ENCODE measurements at places on chromosomes 3 and 15.

- no peak for DNase-seq
These were observed at the start of gene KBTBD12 for GRCh38 chr3:127915115-127915936. TSS of gene KBTBD12 (plus strand) at chr3:127915232. CDS start at chr3:127923062, 7,830 bp downstream.

- DNase-seq = no peak
These were observed 20.2 kb downstream of the CHST2 start for GRCh38 chr3:143139762-143140161.

- DNase-seq = no peak
These were observed 996 bp downstream of the RABL3 start for GRCh38 chr3:120741320-120741719.

- no peak for DNase-seq
These were observed 6.2 kb upstream of the CEP70 start for GRCh38 chr3:138600100-138600745.

DNA sequence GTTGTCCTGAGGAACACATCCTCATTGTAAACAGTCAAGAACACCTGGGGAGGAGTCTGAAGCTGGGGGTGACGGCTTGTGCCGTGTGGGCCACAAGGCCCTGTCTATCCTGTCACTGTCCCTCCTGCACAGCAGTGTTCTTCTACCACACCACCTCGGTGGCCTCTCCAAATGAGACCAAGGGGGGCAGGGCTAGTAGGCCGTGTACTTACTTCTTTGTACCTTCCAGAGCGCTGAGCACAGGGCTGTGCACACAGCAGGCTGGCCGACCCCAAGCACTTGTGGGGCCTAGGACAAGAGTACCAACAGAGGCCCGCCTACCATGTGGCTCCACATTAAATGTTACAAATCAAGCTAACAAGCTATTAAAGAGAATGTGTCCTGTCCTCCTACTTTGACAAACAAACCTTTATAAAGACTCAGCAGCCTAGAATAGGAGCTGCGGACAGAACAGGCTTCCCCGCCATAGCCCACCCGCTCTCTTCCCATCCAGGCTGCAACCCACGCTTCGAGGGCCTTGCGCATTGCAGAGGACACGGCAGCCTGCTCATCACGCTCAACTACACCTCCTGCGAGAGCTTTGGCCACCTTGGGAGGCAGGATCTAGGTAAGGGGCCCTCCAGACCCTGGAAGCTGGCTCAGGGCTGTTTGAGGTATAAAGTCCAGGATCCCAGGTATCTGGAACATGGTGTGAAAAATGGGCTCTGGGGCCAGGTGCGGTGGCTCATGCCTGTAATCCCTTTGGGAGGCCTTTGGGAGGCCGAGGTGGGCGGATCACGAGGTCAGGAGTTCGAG lies 30.5 kb downstream of the MELTF start:
- DNase-seq = no peak

DNA sequence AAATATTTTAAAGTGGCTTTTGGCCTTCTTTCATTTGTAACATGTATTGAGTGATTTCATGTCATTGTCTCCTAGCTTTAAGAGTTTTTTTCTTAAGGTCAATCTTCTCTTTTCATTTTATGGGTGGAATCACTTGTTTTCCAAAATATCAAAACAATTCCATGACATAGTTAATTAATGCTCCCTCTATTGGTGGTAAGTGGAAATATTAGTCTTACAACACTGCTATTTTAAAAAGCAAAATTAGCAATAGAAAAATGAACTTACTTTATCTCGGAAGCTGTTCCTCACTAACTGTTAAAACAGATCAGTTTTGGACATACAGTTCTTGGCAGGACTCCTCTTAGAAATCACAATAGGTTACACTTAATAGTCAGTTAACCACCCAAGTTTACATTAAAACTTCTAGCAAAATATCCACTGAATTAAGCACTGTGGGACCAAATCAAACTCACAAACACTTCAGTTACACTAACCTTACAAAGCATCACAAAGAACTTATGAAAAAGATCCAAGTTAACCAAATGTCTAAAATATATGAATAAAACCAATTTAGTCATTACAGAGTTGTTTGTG lies 42.4 kb downstream of the TIGIT start:
- no peak for DNase-seq

GRCh38 chr3:9809239-9809614 lies 835 bp upstream of the TTLL3 start:
- DNase-seq = no peak

GRCh38 chr15:75452865-75453702 lies 1.6 kb upstream of the SIN3A start:
- no peak for DNase-seq

DNA sequence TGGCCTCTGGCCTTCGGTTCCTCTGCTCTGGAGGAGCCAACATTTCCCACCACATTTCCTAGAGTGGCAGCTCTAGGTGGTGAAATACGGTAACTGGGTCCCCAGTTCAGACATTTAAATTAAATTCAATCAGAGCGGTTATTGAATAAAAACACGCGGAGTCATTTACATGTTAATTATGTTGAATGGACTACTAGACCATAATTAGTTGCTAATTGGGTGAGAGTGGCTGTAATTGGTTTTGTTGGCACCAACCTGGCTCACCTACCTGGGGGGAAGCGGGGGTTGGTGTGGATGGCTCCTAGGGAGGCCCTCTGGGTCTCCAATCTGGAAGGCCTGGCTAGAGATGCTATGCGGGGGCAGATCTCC lies 12.7 kb downstream of the SEMA3F start:
- DNase-seq = no peak

GRCh38 chr3:78754066-78754743 lies 1013.6 kb downstream of the ROBO1 start:
- peak; percentile 45 for DNase-seq

- DNase-seq = no peak
These were observed 35.0 kb downstream of the ATP2B2 start for GRCh38 chr3:10470120-10471053.

DNA sequence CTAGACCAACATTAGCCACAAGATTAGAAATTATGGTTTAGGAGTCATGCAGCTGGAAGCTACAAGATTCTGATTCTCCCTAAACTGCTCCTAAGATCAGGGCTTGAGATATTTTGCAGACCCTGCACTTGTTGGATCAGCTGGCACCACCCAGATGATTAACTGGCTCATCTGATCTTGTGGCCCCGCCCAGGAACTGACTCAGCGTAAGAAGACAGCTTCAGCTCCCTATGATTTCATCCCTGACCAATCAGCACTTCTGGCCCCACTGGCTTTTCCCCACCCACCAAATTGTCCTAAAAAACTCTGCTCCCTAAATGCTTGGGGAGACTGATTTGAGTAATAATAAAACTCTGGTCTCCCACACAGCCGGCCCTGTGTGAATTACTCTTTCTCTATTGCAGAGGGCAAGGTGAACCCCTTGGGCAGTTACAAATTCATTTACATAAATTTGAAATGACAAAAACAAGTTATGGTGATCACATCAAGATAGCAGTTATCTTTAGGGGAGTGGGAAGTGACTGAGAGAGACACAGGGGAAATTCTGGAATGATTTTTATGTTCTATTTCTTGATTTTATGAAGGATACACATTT lies 76.5 kb downstream of the CD200R1L start:
- no peak for DNase-seq

- DNase-seq = no peak
These were observed 22.0 kb downstream of the STARD5 start for GRCh38 chr15:81301815-81302399.

DNA sequence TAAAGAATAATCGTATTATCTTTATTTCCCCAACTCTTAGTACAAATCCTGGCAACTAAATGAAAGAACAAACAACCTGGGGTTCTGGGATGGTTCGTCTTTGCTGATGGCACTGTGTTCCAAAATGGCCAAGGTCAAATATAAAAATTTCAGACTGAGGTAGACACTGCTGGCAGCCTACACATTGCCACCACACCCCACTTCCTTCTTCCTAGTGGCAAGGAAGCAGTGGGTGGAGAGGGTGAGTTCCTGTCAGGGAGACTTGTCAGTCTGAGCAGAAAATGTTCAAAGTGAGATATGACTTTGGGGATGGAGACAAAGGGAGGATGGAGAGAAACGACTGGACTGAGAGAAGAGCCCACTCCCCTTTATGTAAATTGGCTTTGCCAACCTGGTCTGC lies 69.6 kb downstream of the LMCD1 start:
- no peak for DNase-seq

GRCh38 chr3:13712682-13713180 lies 163.8 kb downstream of the FBLN2 start:
- no peak for DNase-seq

DNA sequence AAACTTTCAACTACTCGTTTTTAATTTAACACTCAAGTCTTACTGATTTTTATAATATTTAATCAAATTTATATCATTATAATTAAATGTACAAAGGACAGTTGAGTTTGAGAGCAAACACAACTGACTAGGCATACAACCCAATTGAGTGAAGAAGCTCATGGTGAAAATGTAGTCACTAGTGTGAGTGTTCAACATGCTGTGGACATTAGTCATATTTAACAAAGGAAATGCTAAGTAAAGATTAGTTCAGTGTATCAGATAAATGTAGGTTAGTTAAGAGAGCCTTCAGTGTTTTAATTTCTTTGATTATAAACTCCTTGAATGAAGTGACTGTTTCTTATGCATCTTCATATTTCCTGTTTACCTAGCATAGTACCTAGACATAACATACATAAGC lies 444.2 kb upstream of the GOLIM4 start:
- DNase-seq = no peak

GRCh38 chr15:27743638-27744037 lies 355.5 kb downstream of the OCA2 start:
- DNase-seq = no peak

DNA sequence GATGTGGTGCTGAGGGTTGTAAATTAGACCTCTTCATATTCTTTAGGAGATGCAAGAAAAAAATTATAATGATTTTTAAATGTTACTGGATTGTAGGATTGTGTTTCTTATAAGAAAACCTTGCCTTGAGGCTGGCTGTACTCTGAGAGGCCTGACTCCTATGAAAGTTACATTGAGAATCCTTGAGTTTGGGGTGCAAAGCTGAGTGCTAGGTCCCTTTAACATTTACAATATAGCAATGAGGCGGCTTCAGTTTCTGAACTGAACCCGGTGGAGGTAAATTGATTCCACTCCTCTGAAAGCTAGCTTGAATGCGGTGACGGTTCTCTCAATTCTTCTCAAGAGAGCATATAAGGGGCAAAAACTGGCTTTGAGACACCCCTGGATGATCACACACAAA lies at the start of gene TMPRSS7:
Gene TMPRSS7, plus strand, starts transcription at position 301 of the 400 bp plus-strand sequence. CDS start 110 bp downstream, outside the sequence.
- no peak for DNase-seq

DNA sequence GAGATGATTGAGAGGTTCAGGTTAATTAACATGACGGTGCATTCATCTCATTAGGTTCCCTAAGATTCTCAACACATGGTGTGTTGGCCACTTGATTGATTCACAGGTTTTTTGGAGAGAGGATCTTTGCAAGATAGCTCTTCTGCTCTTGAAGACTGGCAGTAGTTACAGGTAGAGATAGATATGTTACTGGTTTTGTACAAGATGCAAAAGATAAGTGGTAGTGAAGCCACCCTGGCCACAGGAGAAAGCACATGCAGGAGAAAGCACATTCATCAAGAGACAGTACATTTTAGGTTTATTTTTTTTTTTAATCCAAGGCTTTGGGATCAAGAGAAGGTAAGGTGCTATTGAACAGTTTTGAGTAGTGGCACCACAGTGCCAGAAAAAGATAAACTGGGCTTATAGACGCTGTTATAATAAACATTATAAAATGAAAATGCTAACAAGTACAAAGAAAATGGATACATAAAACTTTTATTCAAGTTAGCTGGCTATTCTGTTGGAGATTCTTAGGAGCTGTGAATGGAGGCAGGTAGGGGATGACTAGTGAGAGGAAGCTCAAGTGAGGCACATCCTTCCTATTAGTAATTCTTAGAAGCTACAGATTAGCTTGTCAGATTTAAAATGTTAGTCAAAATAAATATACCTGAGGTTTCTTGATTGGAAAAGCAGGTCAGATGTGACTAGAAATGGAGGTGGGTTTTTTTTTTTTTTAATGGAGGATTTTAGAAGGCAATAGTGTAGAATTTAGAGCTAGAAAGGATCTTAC lies 10.8 kb downstream of the SELENOT start:
- DNase-seq = no peak
